ENCODE measurements at places on chromosomes 11 and 22.

GRCh38 chr11:128804481-128804880 is 62.6 kb downstream of the KCNJ1 start:
- DNase-seq, result no peak
- no peak overlapping the region for H3K4me3 ChIP-seq
- no peaks in the 10 kb centered on the region for H3K27me3 ChIP-seq
- H3K36me3 ChIP-seq, result peaks cover 15% of the 10 kb centered on the region
- peaks cover 27% of the 10 kb centered on the region for H3K4me1 ChIP-seq
- no peak overlapping the region for H3K27ac ChIP-seq

DNA sequence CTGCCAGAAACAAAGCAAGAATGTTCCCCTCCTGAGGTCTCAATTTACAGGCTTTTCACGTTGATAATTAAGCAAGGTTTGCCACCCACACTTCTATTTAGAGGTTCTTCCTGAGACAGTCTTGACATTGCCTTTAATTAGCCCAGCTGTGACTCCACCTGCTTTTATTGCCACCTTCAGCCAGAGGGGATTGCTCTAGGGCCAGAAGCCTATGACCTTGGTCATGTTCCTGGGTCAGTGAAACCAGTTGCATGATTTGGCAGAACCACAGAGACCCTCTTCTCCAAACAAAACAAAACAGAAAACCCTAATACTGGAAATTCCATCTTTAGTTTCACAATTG is 89.8 kb downstream of the APIP start:
- H3K27me3 ChIP-seq, result peaks cover 4% of the 10 kb centered on the region
- H3K4me1 ChIP-seq, result peaks cover 16% of the 10 kb centered on the region
- H3K27ac ChIP-seq, result no peak overlapping the region
- DNase-seq, result no peak
- no peak overlapping the region for H3K4me3 ChIP-seq

DNA sequence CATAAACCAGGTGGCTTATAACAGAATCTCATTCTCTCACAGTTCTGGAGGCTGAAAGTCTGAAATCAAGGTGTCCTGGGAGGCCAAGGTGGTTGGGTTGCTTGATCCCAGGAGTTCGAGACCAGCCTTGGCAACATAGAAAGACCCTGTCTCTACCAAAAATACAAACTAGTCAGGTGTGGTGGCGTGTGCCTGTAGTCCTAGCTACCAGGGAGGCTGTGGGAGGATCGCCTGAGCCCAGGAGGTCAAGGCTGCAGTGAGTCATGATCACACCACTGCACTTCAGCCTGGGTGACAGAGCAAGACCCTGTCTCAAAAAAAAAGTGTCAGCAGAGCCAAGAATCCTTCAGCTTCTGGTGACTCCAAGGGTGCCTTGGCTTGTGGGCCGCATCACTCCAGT is 8.9 kb upstream of the PRR5 start:
- H3K27ac ChIP-seq, result no peak overlapping the region
- no peaks in the 10 kb centered on the region for H3K27me3 ChIP-seq
- no peak overlapping the region for H3K4me3 ChIP-seq
- H3K36me3 ChIP-seq, result no peaks in the 10 kb centered on the region
- H3K4me1 ChIP-seq, result peaks cover 6% of the 10 kb centered on the region
- DNase-seq, result no peak

- H3K4me1 ChIP-seq, result no peaks in the 10 kb centered on the region
- DNase-seq, result no peak
- no peaks in the 10 kb centered on the region for H3K36me3 ChIP-seq
- no peak overlapping the region for H3K4me3 ChIP-seq
- peaks cover 15% of the 10 kb centered on the region for H3K27me3 ChIP-seq
These were observed 370.1 kb downstream of the OPCML start for GRCh38 chr11:133162227-133162626.

DNA sequence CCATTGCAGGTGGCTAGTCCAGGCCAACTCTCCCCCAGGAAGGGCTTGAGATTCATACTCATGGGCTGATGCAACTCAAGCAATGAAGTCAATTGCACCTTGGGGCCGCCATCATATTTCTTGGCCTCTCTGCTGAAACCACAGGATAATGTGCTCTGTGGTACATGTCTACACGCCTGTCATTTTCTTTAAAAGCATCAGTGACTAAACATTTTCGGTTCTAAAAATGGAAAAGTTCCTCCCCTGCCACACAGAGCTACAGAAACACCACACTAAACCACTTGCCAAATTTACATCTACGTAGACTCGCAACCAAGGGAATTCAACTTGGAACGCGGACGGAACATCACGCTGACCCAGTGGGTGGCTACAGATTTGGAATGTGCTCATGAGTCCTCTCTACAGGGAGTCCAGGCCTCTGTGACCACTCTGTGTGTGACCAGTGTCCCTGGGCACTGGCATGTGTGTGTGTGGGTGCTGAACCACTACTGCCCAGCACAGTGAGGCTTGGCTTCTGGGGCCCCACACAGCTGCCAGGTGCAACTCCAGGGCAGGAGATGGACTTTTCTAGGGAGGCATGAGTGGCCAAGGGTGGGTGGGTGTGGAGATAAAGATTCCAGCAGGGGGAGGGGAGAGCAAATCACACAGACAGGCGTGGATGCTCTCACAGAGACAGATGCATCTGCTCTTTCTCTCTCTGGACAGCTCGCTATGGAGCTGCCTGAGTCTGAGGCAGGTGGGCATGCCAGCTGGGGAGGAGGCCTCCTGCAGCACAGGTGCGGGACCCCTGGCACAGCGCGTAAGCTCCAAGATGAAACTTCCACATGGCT is 261.9 kb downstream of the CTTN start:
- no peak overlapping the region for H3K4me3 ChIP-seq
- H3K36me3 ChIP-seq, result no peaks in the 10 kb centered on the region
- no peak overlapping the region for H3K27ac ChIP-seq
- H3K4me1 ChIP-seq, result no peaks in the 10 kb centered on the region
- H3K27me3 ChIP-seq, result peaks cover 61% of the 10 kb centered on the region

DNA sequence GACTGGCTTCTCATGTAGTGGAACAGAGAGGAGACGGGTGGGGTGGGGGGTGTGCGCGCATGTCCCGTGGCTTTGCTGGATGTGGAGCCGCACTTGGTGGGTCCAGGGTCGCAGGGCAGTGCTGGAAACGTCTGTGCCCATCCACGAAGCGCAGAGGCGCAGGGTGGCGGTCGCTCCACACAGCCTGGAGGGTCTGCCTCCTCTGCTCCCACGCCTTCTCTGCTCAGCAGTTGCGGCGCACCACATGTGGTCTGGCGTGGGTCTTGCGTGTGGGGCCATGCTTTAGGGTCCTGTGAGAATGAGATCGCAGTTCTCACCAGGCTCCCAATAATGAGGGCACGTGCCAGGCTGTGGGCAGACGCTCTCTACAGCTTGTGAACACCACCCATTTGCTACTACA is 50.7 kb downstream of the MUC6 start:
- H3K4me3 ChIP-seq, result no peak overlapping the region
- no peaks in the 10 kb centered on the region for H3K4me1 ChIP-seq
- no peak overlapping the region for H3K27ac ChIP-seq

DNA sequence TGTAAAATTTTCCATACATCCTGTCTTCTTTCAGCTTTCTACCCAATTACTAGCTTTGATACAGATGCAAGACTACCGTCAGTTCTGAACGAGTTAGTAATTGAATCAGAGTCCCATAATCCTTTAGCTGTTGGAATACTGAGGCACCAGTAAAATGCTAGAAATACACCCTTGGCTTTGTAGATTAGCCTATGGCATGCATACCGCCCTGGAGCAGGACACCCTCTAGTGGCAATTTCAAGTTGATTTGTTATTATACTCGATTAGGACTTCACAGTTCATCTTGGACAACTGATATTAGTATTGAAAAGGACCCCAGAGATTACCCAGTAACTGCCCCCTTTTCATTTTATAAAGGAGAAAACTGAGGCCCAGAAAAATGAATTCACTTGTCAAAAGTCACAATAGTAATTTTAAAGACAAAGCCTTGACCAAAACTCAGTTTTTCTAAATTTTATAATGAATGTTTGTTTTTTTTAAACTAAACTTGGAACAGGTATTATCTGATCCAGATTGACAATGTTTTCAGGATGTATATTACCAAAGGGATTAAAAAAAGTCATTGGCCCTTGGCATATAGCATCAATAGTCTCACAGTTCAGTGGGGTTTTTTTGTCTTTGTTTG is 72.6 kb downstream of the HIPK3 start:
- H3K27me3 ChIP-seq, result no peaks in the 10 kb centered on the region
- DNase-seq, result peak; percentile 9
- H3K27ac ChIP-seq, result no peak overlapping the region
- peaks cover 5% of the 10 kb centered on the region for H3K36me3 ChIP-seq

DNA sequence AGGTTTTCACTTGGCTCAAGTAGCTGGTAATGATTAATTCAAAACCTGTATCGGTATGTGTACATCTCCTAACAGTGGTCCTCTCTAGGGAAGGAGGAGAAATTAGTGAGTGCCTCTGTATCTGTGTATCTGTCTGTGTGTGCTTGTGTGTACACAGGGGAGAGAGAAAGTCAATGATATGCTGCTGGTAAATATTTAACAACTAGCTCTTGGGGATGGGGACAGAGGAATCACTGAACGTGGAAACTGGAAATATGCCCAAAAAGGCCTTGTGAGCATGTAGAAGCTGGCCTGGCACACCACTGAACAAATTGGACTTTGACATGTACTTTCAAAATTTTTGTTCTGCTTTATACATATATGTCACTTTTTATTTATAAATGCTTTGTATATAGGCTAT is 214.0 kb upstream of the SYN3 start:
- no peak overlapping the region for H3K4me3 ChIP-seq
- H3K27ac ChIP-seq, result no peak overlapping the region
- H3K36me3 ChIP-seq, result no peaks in the 10 kb centered on the region
- no peaks in the 10 kb centered on the region for H3K27me3 ChIP-seq
- no peaks in the 10 kb centered on the region for H3K4me1 ChIP-seq

- no peak overlapping the region for H3K27ac ChIP-seq
- no peak for DNase-seq
- no peaks in the 10 kb centered on the region for H3K36me3 ChIP-seq
- H3K27me3 ChIP-seq, result peaks cover 7% of the 10 kb centered on the region
- H3K4me3 ChIP-seq, result no peak overlapping the region
These were observed 28.8 kb downstream of the YAP1 start for GRCh38 chr11:102139081-102139498.
